Stimulated activated CD4-positive, alpha-beta T cell treated with anti-CD3 and anti-CD28 coated beads, TNF-alpha, amount 100 ng/mL, for 1 hour (primary cell): ENCODE measurements at places on chromosomes 4 and X.

DNA sequence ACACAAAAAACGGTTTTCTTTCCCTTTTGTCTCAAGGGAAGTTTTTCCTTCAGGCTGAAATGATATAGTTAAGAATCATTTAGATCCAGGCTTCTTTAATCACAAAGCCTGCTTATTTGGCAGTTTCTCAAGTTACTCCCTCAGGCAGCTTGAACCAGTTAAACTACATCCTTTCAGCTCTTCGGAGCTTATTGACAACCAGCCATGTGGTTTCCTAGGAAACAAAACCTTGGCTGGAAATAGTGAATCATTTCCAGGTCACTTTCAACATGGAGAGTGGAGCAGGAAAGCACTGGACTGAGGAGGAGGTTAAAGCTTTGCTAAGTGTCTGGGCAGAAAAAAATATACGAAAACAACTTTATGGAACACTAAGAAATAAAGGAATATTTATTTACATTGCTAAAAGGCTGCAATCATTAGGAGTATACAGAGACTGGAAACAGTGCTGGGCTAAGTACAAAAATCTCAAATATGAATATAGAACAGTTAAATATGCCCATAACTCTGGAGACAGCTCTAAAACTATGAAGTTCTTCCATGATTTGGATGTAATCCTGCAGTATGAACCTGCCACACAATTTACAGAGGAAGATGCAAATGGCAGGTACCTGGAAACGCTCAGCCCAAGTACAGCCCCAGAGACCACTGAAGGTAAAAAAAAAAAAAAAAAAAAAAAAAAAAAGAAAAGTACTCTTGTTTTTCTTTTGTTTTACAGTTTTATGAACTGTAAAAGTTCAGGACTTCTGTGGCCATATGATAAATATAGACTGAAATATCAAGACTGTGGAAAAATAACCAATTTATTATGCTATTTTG, 23.2 kb upstream of the AASDH start:
- DNase-seq: no peak

DNA sequence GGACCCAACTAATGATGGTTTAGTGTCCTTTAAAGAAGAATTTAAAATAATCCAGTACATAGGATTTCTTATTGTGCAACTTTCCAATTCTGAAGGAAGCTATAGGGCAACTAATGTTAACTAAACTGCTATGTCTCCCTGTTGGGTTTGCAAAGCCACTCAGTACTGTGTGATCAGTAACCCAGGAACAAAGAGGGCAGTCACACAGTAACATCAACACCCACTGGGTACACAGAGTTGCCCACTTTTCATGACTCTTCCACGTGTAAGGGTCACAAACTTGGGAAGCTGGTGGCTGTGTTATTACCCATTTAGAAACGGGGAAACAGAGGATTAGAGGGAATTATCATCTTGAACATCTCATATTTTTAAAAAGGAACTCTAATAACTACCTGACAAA, 555.0 kb upstream of the DIPK2B start:
- DNase-seq: no peak

DNA sequence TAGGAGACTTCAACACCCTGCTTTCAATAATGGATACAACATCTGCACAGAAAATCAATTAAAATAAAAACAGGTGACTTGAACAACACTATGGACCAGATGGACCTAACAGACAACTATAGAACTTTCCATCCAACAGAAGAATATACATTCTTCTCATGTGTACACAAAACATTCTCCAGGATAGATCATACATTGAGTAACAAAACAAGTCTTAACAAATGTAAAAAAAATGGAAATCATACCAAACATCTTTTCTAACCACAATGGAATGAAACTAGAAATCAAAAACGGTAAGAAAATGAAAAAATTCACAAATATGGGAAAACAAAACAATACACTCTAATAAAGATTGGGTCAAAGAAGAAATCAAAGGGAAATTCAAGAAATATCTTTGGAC, 24.7 kb downstream of the CYP2U1 start:
- no peak for DNase-seq

- DNase-seq: no peak
These were observed 376.4 kb upstream of the NOCT start for GRCh38 chr4:138639018-138639741.

GRCh38 chrX:1537031-1537715, at the start of gene P2RY8:
Gene P2RY8, minus strand, starts transcription at chrX:1537185. Its CDS starts 70,627 bp downstream, at chrX:1466558.
- DNase-seq: peak; percentile 53

- no peak for DNase-seq
These were observed 36.2 kb downstream of the EGFL6 start for GRCh38 chrX:13605611-13606010.

- no peak for DNase-seq
These were observed 198.8 kb upstream of the DCAF8L1 start for GRCh38 chrX:28180096-28180495.

GRCh38 chrX:46920235-46920634, 8.0 kb downstream of the JADE3 start:
- no peak for DNase-seq

DNA sequence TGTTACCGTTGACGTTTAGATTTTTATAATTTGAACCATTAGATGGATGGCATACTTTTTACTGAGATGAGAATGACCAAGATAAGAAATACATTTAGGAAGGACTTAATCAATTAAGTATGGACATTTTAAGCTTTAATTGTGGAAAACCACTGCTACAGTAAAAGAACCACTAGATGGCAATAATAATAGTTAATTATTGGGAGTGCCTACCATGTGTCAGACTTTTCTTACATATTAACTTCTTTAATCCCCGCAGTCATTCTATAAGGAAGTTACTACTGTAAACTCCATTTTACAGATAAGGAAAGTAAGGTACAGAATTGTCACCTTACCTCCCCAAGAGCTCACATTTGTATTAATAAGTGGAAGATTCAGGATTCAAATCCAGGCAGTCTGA, 48.5 kb upstream of the MYOZ2 start:
- DNase-seq: no peak

GRCh38 chr4:53365121-53365485, 758 bp downstream of the SCFD2 start:
- no peak for DNase-seq

- no peak for DNase-seq
These were observed 30.2 kb downstream of the ASB5 start for GRCh38 chr4:176238826-176239225.

DNA sequence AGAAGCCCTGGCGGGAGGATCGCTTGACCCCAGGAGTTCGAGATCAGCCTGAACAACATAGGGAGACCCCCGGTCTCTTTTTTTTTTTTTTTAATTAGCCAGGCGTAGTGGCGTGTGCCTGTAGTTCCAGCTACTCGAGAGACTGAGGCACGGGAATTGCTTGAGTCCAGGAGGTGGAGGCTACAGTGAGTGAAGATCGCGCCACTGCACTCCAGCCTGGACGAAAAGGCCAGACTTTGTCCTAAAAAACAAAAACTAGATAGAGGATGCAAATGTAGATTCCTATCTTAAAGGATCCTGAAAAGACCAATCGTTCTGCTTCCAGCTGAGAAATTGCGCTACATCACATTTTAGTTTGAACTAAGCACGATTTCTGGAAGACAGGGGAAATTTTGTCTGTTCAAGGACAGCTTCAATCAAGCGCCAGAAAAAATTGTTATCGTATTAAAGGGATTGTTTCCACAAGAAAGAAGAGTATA, 627 bp upstream of the HSD17B11 start:
- no peak for DNase-seq

GRCh38 chr4:24769571-24769970, 25.8 kb upstream of the SOD3 start:
- DNase-seq: no peak

GRCh38 chr4:148514581-148514980, 72.4 kb upstream of the NR3C2 start:
- DNase-seq: no peak

DNA sequence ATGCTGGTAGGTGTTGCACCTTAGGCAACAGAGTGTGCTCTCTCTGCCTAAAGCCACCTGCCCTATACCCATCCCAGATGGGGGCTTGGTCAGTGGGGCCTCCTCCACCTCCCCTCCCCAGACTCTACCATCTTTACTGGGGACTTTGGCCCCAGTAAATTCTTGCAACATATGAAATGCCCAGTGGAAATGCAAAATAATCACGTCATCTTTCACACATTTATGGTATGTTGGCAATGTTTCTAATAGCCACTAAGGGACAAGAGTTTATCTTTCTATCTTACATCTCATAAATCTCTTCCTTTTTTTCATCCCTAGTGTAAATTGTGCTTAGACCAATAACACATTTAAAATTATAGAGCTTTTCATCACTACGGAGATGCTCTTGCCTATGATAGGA, 103.0 kb upstream of the MAML3 start:
- DNase-seq: no peak
